ENCODE measurements at places on chromosomes 6 and 20.
A peak's percentile ranks its signal among the peaks of the same experiment; 100 is the strongest.

- DNase-seq = no peak
Observed at GRCh38 chr20:8524101-8525016, 392.3 kb downstream of the PLCB1 start.

DNA sequence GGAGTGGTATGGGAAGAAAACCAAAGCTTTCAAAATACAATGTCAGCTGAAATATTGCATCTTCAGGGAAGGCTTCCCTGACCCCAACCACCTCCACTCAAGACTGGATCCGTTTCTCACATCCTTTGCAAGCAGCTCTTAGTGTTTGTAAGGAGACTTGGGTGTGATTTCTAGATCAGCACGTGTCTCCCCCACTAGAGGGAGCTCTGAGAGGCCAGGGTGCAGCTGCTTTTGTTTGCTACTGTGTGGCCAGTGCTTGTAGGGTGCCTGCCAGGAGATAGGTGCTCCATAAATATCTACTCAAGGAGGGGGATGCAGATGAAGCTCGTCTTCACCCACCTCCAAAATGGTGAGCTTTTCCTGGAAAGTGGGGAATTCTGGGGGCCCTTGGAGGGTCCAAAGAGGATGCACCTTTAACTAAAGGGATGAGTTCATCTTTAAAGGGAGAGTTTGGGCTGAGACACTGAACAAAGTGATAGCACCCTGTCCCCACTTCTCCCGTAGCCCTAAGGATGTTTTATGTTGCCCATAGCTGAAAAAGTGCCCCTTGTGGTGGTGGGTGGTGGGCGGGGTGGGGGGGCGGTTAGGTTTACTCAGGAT lies 52.6 kb upstream of the MAFB start:
- DNase-seq = peak; percentile 41

DNA sequence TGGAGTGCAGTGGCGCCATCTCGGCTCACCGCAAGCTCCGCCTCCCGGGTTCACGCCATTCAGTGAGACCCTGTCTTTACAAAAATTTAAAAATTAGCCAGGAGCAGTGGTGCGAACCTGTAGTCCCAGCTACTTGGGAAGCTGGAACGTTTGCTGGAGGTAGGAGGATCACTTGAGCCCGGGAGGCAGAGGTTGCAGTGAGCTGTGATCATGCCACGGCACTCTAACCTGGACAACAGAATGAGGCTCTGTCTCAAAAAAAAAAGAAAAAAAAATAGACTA lies 5.7 kb upstream of the PARD6B start:
- DNase-seq = no peak

GRCh38 chr6:140736231-140736630 lies 1361.8 kb upstream of the CITED2 start:
- no peak for DNase-seq

DNA sequence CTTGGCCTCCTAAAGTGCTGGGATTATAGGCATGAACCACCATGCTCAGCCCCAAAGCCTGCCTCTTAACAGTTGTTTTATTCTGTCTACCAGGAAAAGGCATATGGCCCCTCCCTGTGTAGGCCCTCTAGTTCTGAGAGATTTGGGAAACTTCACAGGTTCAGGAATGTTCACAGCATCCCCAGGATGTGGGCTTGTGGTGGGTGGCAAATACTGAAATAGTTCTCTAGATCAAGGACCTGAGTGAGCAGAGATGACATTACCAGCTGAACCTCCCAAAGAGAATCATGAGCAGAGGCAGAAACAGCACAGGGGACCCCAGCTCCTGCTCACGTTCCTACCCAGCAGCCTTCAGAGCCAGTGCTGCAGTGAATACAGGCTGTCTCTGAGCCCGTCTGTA lies 99.6 kb downstream of the SSR1 start:
- DNase-seq = no peak

GRCh38 chr6:99002831-99003230 lies 55.1 kb upstream of the FBXL4 start:
- no peak for DNase-seq

DNA sequence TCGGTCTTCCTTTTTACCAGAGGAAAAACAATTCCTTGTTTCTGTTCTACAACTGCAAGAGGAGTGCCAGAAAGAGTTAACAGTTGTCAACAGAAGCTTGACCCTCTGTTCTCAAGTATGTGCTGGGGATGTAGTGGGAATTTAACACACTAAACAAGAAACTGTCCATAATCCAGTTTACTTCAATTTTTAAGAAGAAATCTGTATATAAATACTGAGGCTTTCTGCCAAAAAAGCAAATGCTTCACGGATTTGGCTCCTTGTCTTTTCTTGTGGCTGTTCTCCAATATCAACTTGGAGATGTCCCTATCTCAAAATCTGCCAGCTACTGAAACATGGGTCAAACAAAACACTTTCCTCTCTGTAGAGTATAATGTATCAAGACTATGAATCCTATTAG lies 26.8 kb downstream of the REV3L start:
- DNase-seq = no peak

GRCh38 chr20:34017610-34018009 lies 23.9 kb downstream of the RALY start:
- no peak for DNase-seq

- no peak for DNase-seq
Observed at GRCh38 chr6:168305096-168305749, 14.4 kb downstream of the DACT2 start.

- DNase-seq = no peak
Observed at GRCh38 chr20:22070610-22071058, 365.2 kb downstream of the PAX1 start.

GRCh38 chr6:160742090-160742489 lies 40.0 kb downstream of the PLG start:
- no peak for DNase-seq

GRCh38 chr20:22160101-22160652 lies 424.2 kb downstream of the FOXA2 start:
- no peak for DNase-seq

- DNase-seq = no peak
Observed at GRCh38 chr6:259316-259715, 33.0 kb upstream of the DUSP22 start.

- no peak for DNase-seq
Observed at GRCh38 chr6:115712291-115712961, 348.3 kb downstream of the FRK start.

GRCh38 chr6:90478789-90479602 lies 107.9 kb downstream of the MAP3K7 start:
- peak; percentile 83 for DNase-seq
